Pulmonary artery endothelial cell (primary cell): ENCODE measurements at places on chromosomes 1 and 21. TPM values are rescaled to one million over a fixed set of nuclear protein-coding genes. Genes with fewer than 3 reads are reported as not detected.

DNA sequence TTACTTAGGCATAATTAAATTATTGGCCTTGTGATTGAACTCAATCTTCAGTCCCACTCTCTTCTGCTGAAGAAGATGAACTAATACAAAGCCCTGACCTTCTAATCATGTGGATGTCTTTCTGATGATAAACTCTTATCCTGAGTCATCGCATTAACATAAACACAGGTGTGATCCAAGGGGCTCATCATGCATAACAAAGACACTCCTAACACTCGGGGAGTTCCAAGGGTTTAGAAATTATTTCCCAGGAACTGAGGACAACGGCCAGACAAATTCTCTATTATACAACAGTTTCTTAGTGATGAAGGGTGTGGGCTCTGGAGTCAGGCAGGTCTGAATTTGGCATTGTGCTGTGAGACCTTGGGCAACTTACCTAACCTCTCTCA is 18.0 kb downstream of the DUSP10 start:
- DNase-seq, result no peak

DNA sequence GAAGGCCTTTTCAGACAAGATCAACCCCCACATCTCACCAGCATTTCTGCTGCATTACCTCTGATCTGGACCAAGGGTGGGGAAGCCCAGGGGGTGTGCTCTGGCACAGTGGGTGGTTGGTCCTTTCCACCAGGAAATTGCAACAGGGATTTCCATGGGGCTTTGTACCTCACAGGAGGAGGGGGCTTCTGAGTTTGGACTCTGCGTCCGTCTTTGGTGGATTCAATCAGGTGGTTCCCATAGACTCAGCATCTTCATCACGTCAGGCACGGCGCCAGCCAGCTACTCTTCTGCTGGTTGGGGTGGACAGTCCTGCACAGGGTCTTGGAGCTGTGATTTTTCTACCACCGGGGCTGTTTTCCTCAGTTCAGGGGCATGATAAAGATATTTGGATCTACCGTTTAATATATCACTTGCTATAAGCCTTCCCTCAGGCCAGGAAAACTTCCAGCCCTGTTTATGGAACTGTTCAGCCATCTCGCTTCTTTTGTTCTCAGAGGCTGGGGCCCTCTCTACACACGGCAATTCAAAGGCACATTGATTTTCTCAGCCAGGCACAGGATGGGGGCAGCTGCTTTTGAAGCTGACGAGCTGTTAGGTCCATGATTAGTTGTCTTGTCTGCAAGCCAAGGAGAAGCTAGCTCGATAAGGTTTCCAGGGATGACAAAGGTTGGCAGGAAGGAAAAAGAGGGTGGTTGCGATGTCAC is 467.3 kb downstream of the CAMTA1 start:
- no peak for DNase-seq

- DNase-seq, result no peak
Measured at GRCh38 chr1:6491966-6492365, 499 bp upstream of the PLEKHG5 start.

GRCh38 chr1:219460896-219461815 is 151.7 kb downstream of the ZC3H11B start:
- DNase-seq, result no peak

GRCh38 chr1:87956072-87956471 is 627.4 kb downstream of the LMO4 start:
- no peak for DNase-seq

ERI3 gene
- 40.0 and 43.9 TPM in 2 replicates for total RNA-seq

DNA sequence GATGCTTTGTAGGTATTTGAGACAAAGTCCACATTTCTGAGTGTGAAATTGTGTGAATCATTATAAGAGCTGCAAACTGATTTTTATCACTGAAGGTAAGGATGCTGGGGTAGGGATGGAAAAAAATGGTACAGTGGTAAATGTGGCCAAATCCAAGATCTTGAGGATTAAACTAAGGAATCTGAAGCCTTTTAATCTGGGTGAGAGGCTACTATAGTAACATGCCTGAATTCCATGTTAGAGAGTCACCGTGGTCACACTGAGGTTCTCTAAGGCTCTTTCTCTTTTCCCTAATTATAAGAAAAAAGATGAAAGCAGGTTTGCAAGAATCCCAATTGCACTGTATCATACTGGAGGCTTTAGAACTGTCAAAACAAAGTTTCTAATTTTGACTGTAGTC is 17.6 kb downstream of the PTGER3 start:
- no peak for DNase-seq

KAZN gene
- 0.73 and 0.85 TPM in 2 replicates for total RNA-seq

- no peak for DNase-seq
Measured at GRCh38 chr1:14228677-14229076, 369.8 kb upstream of the KAZN start.

DNA sequence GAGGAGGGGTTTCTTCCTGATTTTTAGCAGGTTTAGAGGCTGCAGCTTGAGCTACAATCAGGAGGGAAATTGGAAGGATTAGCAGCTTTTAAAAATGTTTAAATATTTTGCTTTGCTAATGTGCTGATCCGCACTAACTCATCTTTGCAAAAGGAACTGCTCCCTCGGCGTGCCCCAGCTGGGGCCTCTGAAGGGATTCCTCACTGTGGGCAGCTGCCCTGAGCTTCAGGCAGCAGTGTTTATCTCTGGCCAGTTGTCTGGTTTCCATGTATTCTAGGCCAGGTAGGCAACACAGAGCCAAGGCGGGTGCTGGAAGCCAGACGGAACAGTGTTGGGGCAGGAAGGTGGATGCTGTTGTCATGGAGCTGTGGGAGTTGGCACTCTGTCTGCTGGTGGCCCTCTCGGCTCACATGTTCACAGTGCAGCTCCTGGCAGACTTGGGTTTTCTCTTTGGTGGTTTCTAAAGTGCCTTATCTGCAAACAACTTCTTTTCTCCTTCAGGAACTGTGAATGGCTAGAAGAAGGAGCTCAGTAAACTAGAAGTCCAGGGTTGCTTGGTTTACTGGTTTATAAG is 18.9 kb downstream of the NECAP2 start:
- DNase-seq, result no peak
